ENCODE measurements at places on chromosomes 1 and 21.
A peak's percentile ranks its signal among the peaks of the same experiment; 100 is the strongest.

GRCh38 chr1:161266202-161266601 lies 7.7 kb downstream of the PCP4L1 start:
- no peak for DNase-seq

- no peak for DNase-seq
Measured at GRCh38 chr1:208369658-208370057, 125.5 kb upstream of the PLXNA2 start.

- DNase-seq: no peak
Measured at GRCh38 chr1:70916034-70916427, 131.6 kb downstream of the PTGER3 start.

- DNase-seq: peak; percentile 96
Measured at GRCh38 chr1:32291708-32292538, at the start of gene HDAC1. Gene HDAC1, plus strand, starts transcription at chr1:32292083. Its CDS starts 87 bp downstream, at chr1:32292170.

DNA sequence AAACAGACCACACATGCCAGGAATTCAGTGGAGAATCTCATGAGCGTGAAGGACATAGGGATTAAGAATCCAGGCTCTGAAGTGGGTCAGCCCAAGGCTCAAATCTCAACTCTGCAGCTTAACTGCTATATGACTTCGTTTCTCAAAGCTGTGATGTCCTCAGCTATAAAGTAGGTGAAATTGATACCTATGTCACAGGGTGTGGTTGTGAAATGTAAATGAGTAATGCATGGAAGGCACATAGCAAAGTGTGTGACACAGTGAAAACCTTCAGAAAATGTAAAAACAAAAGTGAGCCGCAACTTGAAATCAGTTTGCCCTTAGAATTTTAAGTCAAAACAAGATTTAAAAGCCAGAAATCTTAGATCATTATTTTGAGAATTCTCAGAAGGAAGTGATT lies 145.7 kb upstream of the PRMT6 start:
- no peak for DNase-seq

DNA sequence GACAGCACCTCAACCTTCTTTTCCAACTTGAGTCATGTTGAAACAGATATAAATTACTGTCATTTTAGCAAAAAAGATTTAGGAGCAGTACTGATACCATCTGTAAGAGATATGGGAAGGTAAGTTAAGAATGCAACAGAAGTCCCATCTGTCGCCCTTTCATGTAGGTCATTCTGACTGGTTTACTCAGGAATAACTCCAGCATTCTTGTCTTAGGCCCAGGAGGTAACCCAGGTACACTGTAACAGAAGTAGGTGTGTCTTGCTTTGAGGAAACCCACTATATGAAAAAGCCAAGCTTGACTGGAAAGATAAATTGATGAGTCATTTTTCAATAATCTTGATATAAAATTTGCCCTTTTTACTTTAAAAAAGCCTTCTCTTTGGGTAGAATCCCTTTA lies 35.4 kb downstream of the PGM1 start:
- no peak for DNase-seq

DNA sequence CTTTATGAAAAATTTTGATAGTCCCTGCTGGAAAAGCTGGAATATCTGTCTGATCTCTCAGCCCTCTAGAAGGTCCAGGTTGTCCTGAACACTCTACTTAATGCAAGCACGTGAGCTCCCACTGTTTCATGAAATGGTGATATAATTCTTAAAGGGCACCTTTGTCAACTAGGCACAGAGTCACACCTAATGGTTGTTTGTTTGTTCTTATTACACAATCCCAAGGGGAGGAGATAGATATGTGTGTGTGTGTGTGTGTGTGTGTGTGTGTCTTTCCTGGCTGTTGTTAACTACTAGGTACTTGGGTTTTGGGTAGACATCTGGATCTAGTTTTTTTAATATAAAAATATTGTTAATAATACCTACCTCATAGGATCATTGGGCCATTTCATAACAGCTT lies 63.9 kb downstream of the GRIK1 start:
- no peak for DNase-seq

DNA sequence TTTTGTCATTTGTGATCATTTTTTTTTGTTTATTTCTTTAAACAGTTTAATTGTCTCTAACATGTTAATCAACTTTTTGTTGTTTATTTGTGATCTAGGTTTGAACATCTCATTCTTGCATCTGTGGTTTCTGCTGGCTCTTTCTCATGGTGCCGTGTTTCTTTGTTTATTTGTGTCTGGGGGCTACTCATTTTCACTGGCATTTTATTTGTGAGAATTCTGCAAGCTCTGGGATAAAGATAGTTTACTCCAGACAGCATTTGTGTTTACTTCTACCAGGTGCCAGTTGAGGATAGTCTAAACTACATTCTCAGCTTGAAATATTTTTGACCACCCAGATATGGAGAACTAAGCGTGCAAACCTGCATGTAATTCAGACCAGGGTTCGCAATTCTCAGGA lies 508.6 kb downstream of the KIF26B start:
- DNase-seq: no peak

GRCh38 chr1:224447251-224447650 lies 12.7 kb upstream of the WDR26 start:
- no peak for DNase-seq

DNA sequence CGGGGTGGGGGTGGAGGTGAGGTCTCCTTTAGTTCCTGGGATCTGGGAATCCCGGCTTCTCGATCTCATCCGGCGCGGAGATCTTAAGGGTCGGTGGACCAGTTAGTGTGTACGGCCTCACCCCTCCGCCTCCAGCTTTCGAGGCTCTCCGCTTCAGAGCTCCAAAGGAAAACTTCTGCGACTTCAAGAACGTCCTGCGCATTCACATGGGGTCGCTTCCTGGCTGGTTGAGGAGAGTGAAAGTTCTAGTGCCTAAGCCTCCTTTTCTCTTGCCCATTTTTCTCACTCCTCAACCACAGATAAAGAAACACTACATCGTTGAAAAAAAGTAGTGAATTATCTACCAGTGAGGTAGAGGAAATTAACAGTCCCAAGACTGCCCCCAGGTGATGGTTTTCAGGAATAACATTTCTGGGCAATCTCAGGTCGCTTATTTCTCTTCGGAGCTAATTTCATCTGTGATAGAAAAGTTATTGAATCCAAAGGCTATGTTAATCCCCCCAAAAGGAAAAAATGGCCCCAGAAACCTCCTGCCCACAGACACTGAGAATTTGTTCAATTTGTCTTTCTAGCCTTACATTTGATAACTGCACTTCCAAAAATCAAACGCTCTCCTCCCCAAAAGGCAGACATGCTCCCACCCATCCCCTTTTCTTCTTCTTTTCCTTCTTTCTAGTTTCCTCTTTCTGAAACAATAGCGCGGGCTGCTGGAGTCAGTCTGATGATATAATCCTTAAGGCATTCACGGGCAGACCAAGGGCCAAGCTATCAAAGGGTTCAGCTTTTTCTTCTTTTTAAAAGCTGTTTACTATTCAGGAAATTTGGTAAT lies 20.6 kb upstream of the TBX15 start:
- no peak for DNase-seq

DNA sequence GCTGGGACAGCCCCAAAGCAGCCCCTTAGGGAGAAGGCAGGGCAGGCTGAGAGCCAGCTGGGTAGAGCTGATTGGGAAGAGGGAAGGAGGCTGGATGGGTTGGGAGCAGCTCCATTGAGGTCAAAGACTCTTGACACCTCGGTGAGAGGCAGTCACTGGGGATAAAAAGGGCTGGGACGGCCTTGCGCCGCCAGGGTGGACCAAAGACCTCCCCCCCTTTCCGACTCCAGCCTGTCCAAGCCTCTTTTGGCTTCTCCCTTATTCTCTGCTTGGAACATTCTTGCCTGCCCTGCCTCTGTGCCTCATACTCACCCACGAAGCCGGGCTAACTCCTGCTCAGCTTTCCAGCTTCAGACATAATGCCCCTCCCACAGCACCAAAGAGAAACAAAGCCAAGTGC lies 51.1 kb downstream of the LRRC38 start:
- DNase-seq: no peak

DNA sequence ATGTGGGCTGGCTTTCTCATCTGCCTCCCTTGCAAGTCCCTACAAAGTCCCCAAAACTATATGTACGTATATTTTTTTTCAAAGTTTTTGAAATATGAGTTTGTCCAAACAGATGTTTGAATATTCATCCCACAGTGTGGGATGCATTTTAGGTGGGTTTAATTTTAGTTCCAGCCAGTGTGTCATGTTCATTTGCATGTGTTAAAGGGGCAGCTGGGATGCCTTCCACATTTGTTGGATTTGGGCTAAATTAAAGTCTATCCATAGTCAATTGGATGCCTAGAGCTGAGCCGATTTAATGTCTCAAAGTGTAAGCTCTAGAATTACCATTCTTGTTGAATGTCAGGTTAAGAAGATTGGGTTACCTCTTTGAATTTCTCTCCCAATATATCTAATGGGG lies 139.2 kb downstream of the GALNT2 start:
- DNase-seq: no peak

DNA sequence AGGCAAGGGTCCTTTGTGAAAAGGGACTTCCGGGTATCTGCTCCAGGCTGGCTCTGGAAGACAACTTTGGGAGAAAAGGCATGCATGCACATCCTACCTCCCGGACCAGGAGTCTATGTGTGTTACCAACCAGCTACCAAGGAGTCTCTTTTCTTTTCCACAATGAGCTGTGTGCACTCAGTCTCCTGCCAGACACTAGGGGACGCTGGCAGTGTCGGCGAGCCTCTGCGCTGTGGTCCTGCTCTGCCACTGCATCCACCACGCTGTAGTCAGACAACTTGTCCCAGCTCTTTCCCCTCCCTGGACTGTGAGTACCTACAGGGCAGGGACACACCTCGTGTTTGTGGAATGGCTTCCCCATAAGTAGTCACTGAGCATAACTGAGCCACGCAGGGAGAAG lies 5.1 kb upstream of the SSR2 start:
- DNase-seq: peak; percentile 15

DNA sequence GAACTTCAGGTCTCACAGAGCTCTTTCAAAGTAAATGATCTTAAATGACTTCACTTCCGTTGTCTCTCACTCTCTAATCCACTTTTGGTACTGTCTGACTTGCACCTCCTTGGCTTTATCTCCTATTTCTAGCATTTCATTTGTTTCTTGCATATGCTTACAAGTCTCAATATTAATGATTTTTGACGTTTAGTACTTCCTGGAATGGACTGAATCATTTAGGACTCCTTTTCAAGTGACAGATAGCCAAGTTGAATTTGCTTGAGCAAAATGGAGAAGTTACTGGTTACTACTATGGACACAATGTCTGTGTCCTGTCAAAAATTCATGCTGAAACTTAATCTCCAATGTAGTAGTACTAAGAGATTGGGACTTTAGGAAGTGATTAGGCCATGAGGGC lies 7.0 kb upstream of the SGIP1 start:
- no peak for DNase-seq

DNA sequence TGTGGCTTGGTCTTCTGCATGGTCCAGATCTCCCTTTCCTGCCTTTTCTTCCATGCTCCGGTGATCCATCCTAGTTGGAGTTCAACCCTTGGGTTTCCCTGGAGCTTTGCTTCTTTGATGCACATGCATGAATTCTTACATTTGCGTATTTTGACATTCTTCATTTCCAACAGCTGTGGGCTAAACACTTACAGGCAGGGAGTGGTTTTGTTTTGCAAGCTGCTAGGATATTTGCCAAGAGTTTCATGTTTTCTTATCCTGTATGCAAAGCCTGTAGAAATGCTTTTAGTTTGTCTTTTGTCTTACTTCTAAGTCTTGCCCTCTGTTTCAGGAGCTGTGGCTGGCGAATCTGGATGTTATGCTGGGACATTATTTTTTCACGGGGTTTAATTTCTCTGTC lies 90.3 kb upstream of the PAXBP1 start:
- no peak for DNase-seq

GRCh38 chr1:40391688-40392145 lies 18.2 kb downstream of the SMAP2 start:
- DNase-seq: no peak

DNA sequence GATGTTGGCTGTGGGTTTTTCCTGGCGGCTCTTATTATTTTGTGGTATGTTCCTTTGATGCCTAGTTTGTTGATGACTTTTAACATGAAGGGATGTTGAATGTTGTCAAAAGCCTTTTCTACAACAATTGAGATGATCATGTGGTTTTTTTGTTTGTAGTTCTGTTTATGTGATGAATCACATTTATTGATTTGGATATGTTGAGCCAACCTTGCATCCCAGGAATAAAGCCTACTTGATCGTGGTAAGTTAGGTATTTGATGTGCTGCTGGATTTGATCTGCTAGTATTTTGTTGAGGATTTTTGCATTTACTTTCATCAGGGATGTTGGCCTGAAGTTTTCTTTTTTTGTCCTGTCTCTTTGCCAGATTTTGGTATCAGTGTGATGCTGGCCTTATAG lies 28.5 kb downstream of the CD55 start:
- DNase-seq: no peak

- no peak for DNase-seq
Measured at GRCh38 chr1:65276197-65276939, 33.0 kb upstream of the DNAJC6 start.

DNA sequence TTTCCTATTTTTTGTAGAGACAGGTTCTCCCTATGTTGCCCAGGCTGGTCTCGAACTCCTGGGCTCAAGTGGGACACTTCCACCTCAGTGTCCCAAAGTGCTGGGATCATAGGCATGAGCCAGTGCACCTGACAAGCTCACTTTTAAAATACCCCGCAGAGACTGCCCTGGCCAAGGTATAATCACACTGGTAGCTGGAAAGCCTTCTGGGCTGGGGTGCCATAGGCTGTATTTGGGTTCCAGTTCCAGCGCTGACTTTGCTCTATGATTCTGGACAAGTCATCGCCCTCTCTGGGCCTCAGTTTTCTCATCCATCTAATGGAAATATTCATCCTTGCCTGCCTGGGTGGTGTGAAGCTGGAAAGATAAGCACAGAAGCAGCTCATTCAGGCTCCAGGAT lies 10.4 kb downstream of the LDLRAD1 start:
- DNase-seq: no peak

GRCh38 chr1:84133479-84133878 lies 10.6 kb upstream of the PRKACB start:
- no peak for DNase-seq

- no peak for DNase-seq
Measured at GRCh38 chr1:158809862-158810261, 21.3 kb upstream of the MNDA start.

GRCh38 chr1:26787381-26787705 lies 407 bp upstream of the PIGV start:
- no peak for DNase-seq

DNA sequence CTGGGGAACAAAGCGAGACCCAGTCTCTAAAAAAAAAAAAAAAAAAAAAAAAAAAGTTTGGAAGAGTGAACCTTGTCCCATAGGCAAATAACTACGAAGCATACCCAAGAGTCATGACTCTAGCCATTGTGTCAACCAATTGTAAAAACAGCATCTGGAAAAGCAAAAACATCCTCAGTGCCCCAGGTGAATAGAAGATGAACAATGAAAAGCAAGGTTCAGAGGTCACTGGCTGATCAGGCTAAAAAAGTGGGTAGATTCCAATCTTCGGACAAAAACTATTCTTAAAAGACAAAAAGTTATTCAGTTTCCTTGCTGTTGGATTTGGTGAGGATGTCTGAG lies 11.1 kb upstream of the IRF2BP2 start:
- no peak for DNase-seq
